ENCODE measurements at places on chromosomes 12 and 14.

- no peak for DNase-seq
These were observed 164.8 kb downstream of the ZFP36L1 start for GRCh38 chr14:68627868-68628604.

DNA sequence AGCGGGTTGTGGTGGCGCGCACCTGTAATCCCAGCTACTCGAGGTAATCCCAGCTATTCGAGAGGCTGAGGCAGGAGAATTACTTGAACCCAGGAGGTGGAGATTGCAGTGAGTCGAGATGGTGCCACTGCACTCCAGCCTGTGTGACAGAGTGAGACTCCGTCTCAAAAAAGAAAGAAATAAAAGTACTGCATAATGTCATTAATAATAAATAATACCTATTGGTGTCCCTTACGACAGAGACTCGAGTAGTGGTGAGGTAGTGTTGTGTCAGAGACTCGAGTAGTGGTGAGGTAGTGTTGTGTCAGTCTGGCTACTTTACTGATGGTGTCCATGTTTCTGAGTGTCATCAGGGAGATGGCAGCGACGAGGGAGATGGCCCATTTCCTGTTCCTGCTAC is 1.3 kb downstream of the GLS2 start:
- DNase-seq, result no peak

DNA sequence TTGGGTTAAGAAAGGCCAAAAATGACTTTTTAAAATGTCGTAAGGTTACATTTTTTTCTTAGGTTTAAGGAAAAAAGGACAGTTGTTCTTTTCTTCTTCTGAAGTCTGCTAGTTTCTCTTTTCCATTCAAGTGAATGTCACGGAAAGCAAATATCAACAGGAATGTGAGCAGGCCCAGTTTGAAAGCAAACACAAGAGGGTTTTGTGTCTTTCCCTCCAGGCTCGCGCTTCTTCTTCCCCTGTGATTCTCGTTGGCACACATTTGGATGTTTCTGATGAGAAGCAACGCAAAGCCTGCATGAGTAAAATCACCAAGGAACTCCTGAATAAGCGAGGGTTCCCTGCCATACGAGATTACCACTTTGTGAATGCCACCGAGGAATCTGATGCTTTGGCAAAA is 85.4 kb downstream of the LRRK2 start:
- DNase-seq, result no peak

DNA sequence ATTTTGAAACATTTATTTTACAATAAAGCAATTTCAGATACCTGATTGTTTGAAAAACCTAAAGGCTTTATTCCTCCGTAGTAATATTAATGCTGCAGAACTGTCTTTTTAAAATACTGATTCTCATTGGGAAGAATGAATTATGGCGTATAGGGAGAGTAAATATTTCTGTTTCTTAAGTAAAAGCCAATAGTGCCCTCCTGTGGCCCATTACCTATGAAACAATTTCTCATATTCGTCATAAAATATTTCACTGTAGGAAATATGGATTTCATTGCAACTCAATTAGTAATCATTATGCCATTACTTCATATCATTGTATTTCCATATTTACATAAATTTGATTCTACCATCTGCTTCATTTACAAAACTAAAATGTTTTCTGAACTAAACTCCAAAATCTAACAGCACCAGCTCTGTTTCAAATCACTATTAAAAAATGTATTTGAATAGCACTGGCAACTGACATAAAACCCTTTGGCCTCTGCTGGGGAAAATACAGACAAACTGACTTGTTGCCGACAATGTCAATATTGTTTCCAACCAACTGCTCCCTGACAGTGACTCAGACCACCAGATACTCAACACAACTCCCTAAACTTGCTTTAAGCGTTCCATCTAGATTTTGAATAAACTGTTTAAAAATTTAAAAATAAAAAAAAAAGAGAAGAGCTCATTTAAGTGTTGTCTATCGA is 290.3 kb downstream of the NAV3 start:
- no peak for DNase-seq

- no peak for DNase-seq
These were observed 12.2 kb upstream of the SLC7A8 start for GRCh38 chr14:23195552-23196101.

DNA sequence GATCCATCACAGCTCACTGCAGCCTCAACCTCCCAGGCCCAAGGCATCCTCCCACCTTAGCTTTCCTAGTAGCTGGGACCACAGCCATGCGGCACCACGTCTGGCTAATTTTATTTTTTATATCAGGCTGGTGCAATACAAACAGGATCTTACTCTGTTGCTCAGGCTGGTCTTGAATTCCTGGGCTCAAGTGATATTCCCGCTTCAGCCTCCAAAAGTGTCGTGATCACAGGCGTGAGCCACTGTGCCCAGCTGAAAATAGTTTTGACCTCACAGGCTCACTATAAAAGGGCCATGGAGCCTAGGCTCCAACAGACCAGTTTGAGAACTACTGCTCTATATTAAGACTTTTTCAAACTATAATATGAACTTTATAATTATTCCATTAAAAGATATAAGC is 37.3 kb downstream of the SNX6 start:
- DNase-seq, result no peak

DNA sequence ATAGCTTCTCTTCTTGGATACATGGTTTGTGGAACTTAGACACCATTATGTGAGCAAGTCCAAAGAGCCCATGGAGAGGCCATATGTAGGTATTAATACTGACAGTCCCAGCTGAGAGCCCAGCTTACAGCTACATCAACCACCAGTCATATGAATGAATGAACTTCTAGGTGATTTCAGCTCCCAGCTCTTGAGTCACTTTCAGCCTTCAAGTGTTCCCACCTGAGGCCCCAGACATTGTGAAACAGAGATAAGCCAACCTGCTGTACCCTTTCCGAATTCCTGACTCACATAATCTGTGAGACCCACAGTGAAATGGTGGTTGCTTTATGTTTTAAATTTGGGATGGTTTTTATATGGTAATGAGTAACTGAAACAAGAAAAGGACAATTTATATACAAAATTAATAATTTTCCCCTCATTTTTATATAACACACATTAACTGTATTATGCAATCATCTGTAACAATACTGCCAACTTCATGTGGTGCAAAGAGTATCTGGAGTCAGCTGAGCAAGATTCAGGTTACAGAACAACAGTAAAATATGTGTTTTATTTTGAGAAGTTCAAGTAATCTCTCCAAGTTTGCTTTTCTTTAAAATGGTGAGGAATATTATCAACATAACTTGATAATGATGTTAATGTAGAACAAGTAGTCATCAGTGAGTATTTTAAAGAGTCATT is 27.7 kb upstream of the FBXO33 start:
- no peak for DNase-seq

- DNase-seq, result no peak
These were observed 78.0 kb upstream of the FAR2 start for GRCh38 chr12:29071099-29071498.

GRCh38 chr14:50262865-50263264 is 31.5 kb upstream of the SOS2 start:
- DNase-seq, result no peak

- no peak for DNase-seq
These were observed 43.2 kb downstream of the CALM1 start for GRCh38 chr14:90440021-90440451.

GRCh38 chr14:71384007-71384845 is 477.0 kb downstream of the PCNX1 start:
- DNase-seq, result no peak

GRCh38 chr12:646442-647384 is 16.5 kb downstream of the NINJ2 start:
- DNase-seq, result no peak

DNA sequence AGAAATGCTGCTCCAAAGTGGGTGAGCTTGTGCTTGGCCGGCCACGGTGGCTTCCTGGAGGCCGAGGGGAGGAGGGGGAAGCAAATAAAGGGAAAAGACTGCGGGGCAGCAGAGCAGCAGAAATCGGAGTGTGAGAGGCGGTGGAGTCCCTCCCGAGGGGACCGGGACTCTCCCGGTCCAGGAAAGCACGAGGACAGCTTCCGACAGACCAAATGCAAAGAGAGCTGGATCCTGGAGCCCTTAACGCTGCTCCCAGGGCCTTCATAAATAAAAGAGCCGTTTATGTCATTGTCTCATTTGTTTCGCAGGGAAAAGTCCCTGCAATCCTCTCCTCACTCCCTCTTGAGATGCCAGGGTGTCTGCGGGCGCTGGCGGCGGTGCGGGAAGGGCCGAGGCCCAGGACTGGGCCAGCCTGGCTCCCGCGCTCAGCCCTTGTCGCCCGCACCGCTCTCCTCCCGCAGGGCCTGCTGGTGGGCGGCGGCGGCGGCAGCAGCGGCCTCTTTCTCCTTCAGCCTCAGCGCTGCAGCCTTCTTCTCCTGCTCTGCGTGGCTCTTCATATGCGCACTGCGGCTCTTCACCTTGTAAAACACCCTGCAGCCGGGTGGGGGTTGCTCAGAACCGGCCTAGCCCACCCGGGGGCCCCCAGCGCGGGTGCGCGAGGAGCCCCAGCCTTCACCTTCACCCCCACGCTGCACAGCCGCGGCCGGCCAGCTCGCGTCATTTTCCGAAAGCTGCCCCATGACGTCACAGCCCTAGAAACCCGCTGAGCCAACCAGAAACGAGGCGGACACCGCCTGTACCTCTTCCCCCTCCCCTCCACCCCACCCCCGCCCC is 4.5 kb upstream of the PNMA1 start:
- no peak for DNase-seq

- no peak for DNase-seq
These were observed 8.8 kb downstream of the DENND5B start for GRCh38 chr12:31582155-31582554.

- DNase-seq, result no peak
These were observed 42.7 kb upstream of the TBPL2 start for GRCh38 chr14:55482936-55483605.

- no peak for DNase-seq
These were observed 184.4 kb upstream of the EEA1 start for GRCh38 chr12:93113317-93114006.

GRCh38 chr12:46965880-46966279 is 113.5 kb upstream of the PCED1B start:
- DNase-seq, result no peak

DNA sequence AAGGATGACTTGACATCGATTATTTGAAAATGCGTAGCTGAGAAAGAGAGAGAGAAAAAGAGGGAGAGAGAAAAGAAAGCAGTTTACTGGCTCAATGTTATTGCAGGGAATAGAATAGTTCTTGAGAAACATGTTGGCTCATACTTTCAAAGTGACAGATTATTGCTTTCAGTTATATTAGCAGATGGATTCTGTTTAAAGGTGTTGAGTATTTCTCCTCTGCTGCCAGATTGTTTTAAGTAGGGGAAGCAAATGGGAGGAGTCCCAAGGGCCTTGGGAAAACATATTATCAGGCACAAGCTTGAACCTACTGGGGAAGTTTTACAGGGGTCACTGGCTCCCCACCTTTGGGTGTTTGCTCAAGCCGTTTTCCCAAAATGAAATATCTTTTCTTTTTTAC is 203.8 kb upstream of the SRRM4 start:
- no peak for DNase-seq

DNA sequence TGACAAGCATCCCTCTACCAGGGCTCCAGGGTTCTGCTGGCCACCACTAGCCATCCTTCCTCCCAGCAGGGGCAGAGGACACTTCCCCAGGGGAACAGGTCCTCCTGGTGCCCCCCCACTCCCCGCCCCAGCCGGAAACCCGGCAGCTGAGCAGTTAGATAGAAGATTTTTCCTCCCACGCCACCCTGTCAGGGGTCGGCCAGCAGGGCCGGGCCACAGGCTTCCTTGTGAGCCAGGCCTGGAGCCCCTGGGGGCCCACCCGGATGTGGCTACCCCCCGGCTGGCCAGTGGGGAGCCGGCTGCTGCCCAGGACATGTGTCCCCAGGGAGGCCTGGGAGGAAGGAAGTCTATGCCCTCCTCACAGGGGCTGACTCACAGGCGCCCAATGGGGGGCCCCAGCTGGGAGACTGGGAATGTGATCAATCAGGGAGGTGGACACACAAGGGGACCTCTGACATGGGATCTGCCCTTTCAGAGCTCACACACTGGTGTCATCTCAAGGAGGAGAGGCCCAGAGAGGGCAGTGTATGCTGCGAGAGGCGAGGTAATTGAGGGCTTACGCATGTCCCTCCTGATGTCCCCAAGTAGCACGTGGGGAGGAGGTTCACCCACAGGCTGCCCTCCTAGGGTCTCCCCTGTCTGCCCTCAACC is 4.2 kb downstream of the SH2B3 start:
- DNase-seq, result no peak

GRCh38 chr14:59406454-59407245 is 58.5 kb downstream of the GPR135 start:
- DNase-seq, result no peak

- no peak for DNase-seq
These were observed 155.0 kb downstream of the CRADD start for GRCh38 chr12:93832131-93832530.

DNA sequence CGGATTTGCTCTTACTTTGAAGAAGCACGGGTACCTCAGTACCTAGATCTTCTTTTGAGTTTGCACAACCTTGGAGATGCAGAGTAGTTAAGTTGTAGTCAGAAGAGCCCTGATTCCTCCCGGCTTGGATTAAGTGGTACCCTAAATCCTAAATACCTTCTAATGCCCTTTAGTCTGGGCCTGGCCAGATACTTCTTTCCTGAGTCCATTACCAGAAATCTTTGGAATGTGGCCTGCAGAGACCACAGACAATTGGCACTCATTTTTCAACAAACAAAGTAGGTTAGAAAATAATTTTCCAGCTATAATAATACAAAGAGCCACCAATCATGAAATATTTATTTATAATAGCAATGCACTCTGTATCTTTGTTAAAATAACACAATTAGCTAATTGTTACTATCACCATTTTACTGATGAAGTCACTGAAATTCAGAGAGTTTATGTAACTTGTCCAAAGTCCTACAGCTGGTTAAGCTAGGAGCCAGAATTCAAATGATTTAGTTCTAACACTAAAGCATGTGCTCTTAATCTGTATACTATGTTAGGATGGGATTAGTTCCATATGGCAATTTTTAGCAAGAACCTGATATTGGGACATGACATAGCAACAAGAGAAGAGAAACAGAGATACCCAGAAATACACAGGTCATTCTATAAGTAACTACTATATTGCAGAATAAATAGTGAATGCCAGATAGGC is 132.1 kb upstream of the PDZRN4 start:
- DNase-seq, result no peak

DNA sequence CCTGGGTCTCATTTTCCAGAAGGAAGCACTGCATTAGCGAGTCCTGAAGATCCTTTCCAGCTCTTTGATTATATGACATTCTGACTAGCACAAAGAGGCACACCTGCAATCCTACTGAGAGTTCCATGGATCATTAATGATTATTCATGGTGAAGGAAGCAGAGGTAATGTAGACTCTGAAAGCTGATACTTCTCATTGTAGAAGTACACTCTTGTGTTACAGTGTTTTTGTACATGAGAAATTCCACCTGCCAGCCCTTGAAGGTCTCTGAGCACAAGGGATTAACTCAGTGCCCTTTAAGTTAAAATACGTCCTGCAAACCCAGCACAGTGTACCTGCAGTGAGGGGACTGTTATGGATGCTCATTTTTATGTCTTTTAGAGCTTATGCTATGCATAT is 558.8 kb upstream of the FBXO33 start:
- no peak for DNase-seq

GRCh38 chr12:26400627-26401026 is 205.3 kb downstream of the SSPN start:
- DNase-seq, result no peak
